ENCODE measurements at places on chromosomes 5 and 9.

- peak; percentile 100 for DNase-seq
Measured at GRCh38 chr9:130780865-130781504, 54.1 kb upstream of the ABL1 start.

DNA sequence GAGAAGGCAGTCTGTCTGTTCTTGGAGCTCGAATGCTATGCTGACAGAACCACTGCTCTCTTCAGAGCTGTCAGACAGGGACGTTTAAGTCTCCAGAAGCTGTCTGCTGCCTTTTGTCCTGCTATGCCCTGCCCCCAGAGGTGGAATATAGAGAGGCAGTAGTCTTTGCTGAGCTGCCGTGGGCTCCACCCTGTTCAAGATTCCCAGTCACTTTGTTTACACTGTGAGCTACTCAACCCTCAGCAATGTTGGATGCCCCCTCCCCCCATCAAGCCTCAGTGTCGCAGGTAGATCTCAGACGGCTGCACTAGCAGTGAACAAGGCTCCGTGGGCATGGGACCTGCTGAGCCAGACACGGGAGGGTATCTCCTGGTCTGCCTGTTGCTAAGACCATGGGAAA lies 344.2 kb downstream of the TMEM161B start:
- DNase-seq: no peak

- peak; percentile 43 for DNase-seq
Measured at GRCh38 chr5:109479260-109479860, 69.6 kb upstream of the PJA2 start.

DNA sequence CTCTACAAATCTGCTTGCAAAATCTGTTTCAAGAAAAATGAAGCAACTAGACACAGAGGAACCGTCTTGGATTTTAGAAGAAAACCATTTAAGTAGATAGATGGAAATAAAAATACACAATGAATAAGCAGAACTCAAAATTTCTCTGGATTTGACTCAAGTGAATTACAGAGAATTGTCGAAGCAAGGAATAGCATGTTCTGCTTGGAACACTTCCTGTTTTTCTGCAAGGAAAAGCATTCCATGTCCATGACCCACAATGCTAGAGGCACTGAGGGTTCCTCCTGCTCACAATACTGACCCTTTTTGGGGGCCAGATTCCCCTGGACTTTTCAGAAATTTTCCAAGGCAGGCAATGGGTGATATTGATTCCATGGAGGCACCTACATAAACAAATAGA lies 29.8 kb downstream of the PRUNE2 start:
- peak; percentile 67 for DNase-seq

DNA sequence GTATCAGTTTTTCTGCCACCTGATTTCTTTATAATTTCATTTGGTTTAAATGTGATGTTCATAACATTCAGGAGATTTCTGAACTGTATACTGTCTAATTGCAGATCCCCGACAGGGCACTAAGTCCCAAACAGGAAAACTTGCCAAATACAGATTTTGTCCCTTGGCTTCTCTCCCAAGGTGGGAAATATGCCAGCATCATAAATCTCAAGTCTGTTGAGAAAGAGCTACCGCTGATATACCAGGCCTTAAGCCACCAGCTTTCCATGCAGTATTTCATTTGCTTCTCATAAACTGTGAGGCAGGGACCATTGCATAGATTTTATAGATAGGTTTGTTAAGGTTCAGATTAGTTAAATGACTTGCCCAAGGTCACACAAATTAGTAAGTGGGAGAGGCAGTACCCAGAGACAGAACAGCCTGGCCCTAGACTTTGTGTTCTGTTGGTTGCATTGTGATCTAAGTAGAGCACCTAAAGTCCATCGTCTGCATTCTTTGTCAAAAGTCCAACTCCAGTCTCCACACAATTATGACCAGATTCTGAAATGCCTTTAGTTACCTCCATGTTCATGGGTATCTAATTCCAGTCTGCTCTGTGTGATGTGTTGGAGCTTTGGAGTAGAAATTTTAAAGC lies 16.2 kb downstream of the GPR21 start:
- peak; percentile 66 for DNase-seq

DNA sequence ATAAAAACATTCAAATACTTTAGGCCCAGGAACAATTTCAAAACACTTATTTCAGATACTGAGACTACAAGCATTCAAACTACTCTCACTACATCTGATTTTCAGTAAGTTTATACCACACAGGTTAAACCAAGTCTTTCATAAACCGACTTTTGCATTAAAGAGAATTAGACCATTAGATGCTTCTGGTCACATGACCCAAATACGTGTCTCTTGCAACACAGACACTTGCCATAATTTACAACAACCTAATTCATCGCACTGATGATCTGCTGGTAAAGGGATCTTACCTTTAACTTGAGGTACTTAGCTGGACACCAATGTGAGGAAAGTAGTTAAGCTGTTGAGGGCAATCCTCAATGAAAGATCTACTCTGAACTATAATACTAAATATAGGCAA lies 3.2 kb downstream of the HNRNPH1 start:
- no peak for DNase-seq

DNA sequence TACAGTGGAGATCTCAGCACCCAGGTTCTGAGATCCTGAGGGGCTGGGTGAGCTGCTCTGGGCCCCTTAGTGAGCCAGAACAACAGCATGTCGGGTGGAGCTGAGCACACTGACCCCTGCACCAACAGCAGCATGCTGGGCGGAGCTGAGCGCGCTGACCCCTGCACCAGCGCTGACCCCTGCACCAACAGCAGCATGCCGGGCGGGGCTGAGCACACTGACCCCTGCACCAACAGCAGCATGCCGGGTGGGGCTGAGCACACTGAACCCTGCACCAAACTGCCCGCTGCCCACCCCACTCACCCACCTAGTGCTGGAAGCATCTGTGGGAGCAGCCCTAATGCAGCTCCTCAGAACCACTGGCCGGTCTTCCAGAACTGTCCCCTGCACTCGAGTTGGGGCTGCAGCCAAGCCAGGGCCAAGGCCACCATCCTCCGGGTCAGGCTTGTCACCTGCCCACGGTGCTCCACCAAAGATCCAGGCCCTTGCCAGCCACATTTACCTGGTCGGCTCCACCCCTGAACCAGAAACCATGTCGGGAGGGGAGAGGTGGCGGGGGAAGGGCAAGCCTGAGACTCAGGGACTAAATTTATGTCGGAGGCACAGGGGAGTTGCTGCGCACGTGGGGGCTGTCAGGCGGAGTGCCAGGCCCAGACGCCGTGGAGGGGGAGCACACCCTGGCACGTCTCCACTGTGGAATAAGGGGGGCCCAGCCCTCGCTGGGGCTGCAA lies 80.3 kb downstream of the ADAMTS2 start:
- DNase-seq: no peak

DNA sequence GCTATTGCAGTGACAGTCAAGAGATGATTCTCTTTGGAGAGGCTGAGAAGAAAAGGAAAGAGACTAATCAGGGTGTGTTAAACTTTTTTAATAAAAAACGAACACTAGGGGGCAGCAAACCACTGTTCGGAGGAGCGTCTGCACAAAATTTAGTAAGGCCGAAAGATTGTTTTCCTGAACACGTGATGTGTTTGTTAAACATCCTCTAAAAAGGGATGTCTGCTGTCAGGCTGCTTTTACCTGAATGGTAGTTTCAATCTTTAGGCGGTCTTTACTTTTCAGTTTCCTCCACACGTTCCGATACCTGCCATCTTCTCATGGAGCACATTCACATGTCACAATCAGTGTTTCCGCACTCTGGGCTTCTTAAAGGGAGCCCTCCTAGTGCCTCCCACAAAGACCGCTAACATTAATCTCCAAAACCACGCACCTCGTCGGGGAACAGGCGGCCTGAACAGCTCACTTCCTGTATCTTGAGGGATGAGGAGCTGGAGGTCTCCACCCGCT lies 125.2 kb downstream of the GPBP1 start:
- peak; percentile 87 for DNase-seq

- peak; percentile 46 for DNase-seq
Measured at GRCh38 chr5:157651623-157652376, 438 bp downstream of the SOX30 start.

DNA sequence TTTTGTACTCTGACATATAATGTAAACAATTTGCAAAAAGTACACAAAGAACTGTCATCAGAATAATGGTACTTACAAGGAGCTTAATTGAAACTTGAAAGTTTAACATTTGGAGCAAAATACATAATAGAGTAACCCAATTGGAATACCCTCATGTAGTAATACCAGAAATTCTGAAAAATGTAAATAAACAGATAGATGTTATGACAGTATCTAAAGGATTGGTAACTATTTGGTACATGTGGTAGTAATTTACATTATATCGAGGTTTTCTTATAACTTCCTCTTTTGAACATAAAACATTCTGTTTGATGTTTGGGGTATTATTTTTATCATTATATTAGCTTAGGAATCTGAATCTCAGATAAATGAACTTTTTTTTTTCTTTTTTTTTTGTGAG lies 211.7 kb upstream of the ELL2 start:
- no peak for DNase-seq

DNA sequence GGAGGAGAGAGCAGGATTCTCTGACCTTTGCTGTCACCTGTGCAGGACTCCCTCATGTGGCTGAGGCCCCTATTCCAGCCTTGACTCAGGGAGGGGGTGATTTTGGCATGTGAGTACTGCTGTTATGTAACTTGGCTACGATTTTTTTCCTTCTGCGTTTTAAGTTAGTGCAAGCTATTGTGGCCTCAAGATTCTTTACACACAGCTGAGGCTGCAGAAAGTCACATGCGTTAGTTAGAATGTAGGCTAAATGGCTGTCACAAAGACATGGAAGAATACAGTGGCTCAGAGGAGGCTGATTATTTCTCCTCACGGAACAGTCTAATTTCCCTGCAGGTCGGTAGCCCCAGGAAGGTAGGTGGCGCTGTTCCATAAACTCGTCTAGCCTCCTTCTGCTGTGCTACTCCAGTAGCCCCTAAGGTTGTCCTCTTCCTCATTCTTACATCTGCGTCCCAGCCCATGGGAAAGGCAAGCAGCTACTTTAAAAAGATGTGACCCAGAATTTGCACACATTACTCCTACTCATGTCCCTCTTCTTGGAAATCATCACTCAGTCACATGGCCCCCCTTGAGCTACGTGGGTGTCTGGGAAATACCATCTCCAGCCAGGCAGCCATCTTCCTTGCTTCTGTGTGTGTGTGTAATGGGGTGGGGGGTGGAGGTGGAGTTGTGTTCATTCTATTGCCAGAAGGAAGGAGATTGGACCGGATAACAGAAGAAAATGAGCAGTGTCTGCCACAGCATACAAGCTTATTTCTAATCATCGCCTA lies 486.6 kb downstream of the CCDC171 start:
- peak; percentile 71 for DNase-seq

- no peak for DNase-seq
Measured at GRCh38 chr9:117546894-117547678, 132.2 kb upstream of the ASTN2 start.

DNA sequence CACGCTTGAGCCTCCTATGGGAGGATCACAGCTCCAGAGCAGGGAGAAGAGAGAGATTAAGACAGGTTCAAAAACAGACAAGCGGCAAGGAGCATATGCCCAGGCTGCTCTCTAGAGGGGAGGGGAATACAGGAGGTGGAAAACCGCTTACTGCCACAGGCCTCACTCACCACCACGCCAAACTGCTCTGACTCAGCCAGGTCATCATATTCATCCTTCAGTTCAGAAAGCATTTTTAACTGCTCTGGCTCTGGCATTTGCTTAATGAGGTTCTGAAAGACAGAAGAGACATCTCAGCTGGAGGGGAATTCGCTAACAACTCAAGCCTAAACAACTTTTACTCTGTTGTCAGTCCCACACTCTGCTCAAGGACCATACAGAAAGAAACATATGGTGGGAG lies 40.1 kb downstream of the PCDHGC5 start:
- DNase-seq: peak; percentile 82

- no peak for DNase-seq
Measured at GRCh38 chr9:83312537-83312936, 225.7 kb downstream of the FRMD3 start.

GRCh38 chr5:113336975-113337374 lies 97.8 kb downstream of the TSSK1B start:
- DNase-seq: peak; percentile 75

DNA sequence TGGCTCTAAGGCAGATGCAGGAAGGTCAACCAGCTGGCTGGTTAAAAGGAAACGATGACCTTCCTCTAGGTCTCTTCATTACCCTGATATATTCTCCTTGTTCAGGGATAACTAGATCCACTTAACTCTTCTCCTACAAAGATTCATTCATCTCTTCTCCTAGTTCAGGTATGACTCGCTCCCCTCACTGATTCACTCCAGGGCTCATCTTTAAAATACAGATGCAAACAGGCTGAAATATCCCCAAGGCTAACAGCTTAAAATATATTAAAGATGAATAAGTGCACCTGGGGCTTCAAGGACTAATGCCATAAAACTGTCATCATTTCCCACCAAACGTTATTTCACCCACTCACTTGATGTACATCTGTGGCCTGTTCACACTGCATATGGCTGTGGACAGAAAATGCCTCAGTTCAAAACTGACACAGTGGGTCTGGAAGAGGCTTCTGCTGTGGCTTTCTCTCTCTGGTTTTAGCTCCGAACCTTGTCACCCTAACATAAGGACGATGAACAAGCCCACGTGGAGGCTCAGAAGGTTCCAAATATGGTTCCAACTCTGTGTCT lies 366.9 kb downstream of the DEPDC1B start:
- peak; percentile 69 for DNase-seq

- no peak for DNase-seq
Measured at GRCh38 chr9:93459432-93459847, 6.1 kb upstream of the FAM120AOS start.

DNA sequence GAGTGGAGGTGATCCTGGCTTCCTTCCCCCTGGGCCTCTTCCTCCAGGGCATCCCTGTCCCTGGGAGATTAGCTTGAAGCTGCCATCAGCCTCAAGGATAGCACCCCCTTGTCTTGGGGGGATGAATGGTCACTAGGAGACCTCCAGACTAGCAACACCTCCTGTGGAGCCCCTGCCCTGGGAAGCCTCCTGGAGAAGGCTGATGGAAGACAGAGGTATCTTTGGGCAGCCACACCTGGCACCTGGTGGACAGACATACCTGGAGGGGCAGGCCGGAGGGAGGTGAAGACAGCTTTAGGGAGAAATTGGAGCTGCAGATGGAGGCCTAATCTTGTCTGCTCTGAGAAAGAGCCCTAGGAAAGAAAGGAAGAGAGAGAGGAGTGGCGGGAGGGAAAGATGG lies 9.0 kb upstream of the TTLL11 start:
- no peak for DNase-seq

- no peak for DNase-seq
Measured at GRCh38 chr5:96816991-96817390, 9.2 kb upstream of the ERAP1 start.

DNA sequence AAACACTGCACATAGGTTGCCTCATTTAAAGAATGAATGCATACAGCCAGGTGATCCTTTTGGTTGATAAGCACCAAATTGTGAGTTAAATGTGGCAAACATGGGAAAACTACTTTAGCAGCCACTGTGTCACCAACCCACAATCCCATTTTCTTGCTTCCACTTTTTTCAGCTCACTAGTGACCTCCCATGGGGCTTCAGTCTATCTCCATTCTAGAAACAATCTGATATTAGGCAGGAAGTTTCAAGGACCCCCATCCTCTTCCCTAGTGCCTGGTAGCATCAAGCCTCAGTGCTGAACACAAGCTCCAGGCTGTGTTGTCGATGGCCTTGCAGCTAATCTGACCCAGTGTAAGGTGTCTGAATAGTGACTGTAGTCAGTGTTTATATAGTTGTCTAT lies 66.2 kb downstream of the PLPPR1 start:
- DNase-seq: no peak

Data from fibroblast of mammary gland (primary cell).